CD8-positive, alpha-beta T cell (primary cell): ENCODE measurements at places on chromosomes 6 and 20. TPM values are rescaled to one million over a fixed set of nuclear protein-coding genes. Genes with fewer than 3 reads are reported as not detected.

VIP gene
- total RNA-seq, result not detected

GRCh38 chr6:13454286-13455221, 32.8 kb downstream of the GFOD1 start:
- peak; percentile 53 for DNase-seq

PPP1R14C gene
- total RNA-seq, result not detected

- DNase-seq, result no peak
Observed at GRCh38 chr20:8089668-8090067, 42.4 kb upstream of the PLCB1 start.

GRCh38 chr6:117907601-117908245, 659 bp downstream of the SLC35F1 start:
- DNase-seq, result no peak
